ENCODE measurements at places on chromosomes 7 and 10.

- DNase-seq: peak; percentile 38
These were observed at the start of gene TMEM26 for GRCh38 chr10:61452655-61453641. TSS of gene TMEM26 (minus strand) at chr10:61453381. CDS start at chr10:61453081, 300 bp downstream.

GRCh38 chr7:5214236-5214635 lies 24.2 kb downstream of the WIPI2 start:
- DNase-seq: no peak

- no peak for DNase-seq
These were observed 283.2 kb downstream of the SORCS3 start for GRCh38 chr10:104924101-104924795.

- DNase-seq: no peak
These were observed 40.2 kb downstream of the WDR11 start for GRCh38 chr10:120891365-120891764.

DNA sequence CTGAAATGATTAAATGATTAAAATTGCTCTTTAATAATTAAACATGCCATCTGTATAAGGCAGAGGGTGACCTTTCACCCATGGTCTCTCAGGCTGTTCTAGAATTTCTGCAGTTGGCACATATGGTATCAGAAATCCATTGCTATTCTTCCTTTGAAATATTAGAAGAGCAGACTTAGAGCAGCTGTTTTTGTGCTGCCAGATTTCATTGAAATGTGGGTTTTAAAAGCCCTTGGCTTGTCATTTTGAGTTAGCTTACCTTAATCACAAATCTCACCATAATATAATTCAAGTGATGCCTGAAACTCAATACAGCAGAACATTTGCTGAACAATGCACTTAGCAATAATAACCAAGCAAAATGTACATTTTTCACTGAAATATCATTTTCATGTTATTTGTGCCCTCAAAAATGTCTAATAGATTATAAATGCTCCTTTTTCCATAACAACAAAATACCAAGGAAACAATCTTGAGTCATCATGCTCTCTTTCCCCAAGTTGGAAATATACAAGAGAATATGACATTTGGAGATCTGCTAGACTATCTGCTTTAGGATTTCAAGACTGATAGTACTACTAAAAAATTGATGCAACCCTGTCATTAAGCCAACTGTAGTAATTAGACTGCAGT lies 16.1 kb upstream of the PTTG1IP2 start:
- no peak for DNase-seq

DNA sequence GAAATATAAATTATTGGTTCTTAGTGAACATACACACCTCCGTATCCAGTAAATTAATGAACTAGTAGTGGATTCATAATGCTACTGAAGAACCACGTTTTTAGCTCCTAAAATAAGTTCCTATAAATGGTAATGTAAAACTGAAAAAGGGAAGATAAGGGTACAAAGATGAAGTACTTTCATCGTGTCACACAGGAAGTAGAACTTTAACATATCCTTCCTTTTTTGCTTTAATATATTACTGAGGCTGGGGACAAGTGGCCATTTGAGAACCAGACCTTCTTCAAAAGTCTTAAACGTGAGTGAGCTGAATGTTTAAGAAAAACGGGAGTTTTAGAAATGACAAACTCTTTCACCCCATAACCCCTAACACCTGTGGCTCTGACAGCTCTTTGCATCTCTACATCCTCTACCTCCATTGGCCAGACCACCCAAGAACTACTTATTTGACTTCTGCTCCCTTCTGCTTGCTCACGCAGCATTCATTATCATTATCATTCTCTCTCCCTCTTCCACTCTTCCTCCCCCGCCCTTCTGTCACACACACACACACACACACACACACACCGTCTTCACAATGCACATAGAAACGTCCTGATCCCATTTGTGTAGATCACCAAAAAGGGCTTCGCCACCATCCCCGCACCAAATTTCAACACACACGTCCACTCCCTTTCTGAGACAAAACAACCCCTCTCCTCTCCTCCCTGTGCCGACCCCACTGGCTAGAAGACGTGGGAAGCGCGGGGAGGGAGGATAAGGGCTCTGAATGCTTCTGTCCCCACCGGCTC lies 677 bp downstream of the SKAP2 start:
- peak; percentile 54 for DNase-seq

DNA sequence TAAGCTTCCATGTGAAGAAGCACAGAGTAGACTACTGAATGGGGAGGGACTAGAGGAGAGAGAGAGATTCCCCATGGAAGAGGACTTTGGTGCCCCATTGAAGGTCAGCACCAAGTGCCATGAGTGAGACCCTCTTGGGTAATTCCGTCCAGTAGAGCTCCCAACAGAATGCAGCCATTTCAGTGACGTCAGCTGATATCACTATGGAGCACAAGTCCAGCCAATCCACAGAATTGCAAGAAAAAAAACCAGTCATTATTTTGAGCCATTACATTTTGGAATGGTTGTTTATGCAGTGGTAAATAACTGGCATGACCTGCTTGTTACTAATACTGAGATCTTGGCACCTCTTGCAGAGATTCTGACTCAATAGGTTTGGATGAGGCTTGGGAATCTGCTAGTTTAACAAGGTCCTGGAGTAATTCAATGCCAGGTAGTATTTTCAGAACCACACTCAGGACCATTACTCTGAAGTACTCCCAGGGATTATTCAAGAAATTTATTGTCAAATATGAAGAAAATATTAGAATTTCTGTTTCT lies 52.6 kb upstream of the SP8 start:
- DNase-seq: no peak

GRCh38 chr10:54869022-54869421 lies 68.0 kb upstream of the PCDH15 start:
- no peak for DNase-seq

DNA sequence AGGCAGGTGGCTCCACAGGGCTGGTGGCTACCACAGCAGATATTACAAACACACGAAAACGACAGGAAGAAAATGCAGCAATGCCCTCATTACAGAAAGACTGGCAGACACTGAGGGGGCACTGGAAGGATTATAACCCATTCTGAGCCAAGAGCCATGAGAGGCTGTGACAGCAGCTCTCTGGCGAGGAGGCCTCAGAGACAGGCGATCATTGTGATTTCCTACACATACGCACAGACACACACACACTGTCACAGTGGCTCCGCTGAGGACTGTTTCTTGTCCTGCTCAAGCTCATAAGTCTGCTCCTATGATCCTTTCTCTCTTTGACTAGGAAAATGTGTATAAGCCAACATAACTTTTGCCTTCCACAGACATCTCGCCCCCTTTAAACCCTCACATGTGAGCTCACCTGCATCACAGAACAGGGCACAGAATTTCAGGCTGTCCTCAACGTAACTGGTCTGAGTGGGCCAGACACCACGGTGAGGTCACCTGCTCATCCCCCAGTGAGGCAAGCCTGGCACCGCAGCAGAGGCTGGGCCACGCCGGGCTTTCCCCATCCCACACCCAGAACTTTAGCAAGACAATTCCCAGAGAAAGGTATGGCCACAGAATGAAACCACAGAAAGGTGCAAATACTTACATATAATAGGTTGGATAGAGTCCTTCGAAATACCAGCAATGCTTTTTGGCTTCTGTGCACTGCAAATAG lies 51.7 kb downstream of the VOPP1 start:
- DNase-seq: no peak

All from fibroblast of mammary gland (primary cell).